ENCODE measurements at places on chromosomes 5 and 9.

DNA sequence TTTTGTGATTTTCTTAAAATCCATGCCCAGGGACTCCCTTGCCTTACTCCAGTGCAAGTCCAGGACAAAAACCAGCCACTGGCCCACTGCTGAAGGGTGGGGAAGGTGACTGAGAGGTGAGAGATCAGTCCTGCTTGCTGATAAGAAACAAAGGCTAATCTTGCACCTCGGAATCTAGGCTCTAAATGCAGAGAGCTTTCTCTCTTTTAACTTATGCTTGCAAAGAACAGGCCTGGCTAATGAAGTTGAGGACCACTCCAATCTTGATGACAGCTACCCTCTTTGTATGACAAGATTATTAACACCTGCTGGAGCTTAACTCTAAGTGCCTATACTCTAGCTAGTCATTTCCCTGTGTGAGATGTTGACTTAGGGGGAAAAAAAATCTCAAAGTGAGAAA, 8.8 kb downstream of the TLE1 start:
- DNase-seq = no peak

- no peak for DNase-seq
Observed at GRCh38 chr9:6782981-6783380, 25.2 kb downstream of the KDM4C start.

- no peak for DNase-seq
Observed at GRCh38 chr9:111621895-111622480, 9.1 kb upstream of the DNAJC25 start.

GRCh38 chr9:33893861-33894260, 76.9 kb downstream of the UBE2R2 start:
- no peak for DNase-seq

DNA sequence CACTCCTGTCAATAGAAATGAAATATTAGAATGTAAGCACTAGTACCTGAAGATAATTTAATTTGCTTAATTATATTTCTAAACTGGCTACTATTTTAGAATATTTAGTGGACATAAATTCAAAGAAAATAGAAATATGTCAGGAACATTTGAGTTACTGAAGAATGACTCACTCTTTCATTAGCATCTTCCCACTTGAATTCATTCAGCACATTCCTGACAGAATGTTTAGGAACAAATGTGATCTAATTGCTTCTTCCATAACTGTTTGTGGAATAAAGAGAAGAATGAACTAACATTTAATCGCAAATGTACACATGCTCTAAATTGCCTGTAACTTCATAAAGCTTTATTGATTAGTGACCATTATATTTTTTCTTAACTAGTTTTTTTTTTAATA, 306.2 kb upstream of the ADAMTSL1 start:
- no peak for DNase-seq

GRCh38 chr5:130350131-130350530, 445.9 kb downstream of the CHSY3 start:
- no peak for DNase-seq

DNA sequence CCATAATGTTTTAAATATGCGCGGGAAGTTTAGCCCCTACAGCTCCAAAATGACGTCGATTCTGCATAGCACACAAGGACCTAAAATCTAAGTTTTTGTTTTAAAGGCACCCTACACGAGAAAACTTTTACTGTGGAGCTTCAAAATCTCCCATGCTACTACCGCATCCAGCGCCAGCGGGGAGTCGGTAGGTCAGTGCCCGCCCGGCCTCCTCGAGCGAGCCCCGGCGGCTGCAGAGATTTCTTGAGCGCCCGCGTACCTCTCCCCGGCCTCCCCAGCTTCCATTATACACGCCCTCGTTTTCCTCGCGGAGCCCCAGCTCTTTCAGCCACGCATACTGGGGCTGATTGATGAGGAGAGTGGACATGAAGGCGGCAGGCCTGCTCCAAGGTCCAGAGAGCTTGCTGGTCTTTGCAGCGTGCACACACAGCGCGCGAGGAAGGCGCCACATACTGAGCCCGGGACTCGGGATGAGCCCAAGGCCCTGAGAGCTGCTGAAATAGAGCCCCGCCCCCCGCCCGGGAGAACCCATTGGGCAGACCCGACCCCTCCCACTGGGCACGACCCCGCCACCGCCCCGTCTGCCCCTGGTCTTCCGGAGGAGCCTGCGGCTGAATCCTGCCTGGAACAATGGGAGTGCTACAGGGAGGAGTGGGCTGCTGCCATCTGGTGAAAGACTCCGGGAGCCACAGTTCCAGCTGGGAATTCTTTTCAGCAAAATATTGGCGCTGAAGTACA, at the start of gene ALDH7A1:
Gene ALDH7A1, minus strand, starts transcription at position 472 of the 738 bp plus-strand sequence. Its CDS starts 21 bp downstream, at position 451.
- peak; percentile 98 for DNase-seq

GRCh38 chr9:68637020-68637419, 68.0 kb upstream of the PIP5K1B start:
- DNase-seq = no peak

DNA sequence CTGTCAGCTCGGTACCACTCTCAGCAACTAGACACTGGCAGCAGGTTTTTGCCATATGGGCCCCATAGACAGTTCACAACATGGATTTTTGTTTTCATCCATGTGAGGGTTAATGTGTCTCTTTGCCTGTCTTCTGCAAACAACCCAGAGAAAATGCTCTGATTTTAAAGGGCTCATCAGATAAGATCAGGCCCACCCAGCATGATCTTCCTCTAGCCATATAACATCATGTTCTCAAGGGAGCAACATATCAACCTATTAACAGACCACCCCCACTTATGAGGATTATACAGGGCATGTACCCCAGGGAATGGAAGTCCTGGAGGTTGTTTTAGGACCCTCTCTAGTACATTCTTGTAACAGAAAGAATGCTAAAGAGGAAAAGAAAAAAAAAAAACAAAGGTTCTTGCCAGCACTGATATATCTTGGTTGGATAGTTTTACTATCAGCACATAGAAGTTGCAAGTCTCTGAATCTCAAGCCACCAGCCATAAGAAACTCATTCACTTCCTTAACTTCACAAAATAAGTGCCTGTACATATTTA, 1015.1 kb downstream of the TLE4 start:
- DNase-seq = no peak

DNA sequence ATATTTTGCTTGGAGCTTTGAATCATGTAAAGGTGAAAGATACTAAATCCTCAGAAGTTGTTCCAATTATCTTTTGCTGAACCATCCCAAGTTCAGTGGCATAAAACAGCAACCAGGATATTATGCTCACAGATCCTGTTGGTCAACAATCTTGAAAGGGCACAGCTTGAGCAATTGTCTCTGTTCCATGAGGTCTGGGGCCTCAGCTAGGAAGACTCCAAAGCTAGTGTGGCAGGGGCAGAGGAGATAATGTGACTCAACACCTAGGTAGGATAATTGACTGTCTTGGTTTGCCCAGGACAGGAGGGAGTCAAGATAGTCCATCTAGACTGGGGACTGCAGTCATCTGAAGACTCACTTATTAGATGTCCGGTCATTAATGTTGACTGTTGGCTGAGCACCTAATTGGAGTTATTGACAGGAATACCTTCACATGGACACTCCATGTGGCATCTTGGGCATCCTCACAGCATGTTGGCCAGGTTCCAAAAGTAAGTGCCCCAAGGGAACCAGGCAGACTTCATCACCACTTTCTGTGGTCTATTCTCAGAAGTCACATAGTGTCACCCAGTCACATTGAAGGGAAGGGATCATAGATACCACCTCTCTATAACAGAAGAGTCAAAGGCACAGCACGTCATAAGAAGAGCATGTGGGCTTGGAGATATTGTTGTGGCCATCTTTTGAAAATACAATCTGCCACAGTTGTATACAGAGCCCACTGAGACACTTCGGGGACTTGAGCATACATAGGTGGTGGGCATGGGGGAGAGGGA, 88.4 kb upstream of the GPBP1 start:
- no peak for DNase-seq

- no peak for DNase-seq
Observed at GRCh38 chr5:75062925-75063531, 10.7 kb upstream of the GCNT4 start.

- no peak for DNase-seq
Observed at GRCh38 chr5:90965110-90965685, 406.6 kb downstream of the ADGRV1 start.

DNA sequence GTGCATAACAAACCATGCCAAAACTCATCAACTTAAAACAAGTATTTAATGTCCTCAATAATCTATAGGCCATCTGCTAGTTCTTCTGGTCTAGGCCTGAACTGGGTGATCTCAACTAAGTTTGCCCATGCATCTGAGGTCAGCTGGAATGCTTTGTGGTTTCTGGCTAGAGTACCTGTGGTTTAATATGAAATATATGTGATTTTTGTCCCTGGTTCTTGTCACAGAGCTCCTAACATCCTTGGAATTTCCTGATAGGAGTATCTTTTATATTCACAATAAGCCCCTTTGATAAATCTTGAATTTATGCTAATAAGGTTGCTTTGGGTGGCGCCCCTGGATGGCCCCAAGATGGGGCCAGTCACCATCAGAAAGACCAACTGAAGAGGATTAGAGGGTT, 535.9 kb downstream of the DNAH5 start:
- DNase-seq = no peak

- no peak for DNase-seq
Observed at GRCh38 chr9:122220673-122221182, 8.0 kb downstream of the LHX6 start.

- no peak for DNase-seq
Observed at GRCh38 chr5:88746438-88746882, 136.5 kb downstream of the MEF2C start.

- no peak for DNase-seq
Observed at GRCh38 chr5:53071298-53071697, 38.3 kb downstream of the MOCS2 start.

DNA sequence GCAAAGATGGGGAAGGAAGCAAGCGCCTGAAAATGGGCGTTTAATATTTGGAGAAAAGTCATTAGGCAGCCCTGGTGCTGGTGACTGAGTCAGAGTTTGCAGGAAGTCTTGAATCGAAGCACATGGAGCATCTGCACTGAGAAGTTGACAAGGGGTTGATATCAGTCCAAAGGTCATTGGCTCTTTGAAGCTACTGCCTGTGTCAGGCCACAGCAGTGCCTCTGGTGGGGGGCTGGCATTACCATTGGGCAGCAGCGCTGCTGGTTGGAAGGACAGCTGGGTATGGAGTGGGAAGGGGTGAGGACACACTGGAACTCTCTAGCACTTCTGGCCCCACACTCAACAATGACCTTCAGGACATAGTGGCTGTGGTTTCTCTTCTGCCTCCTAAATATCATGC, 150.4 kb upstream of the ERCC6L2 start:
- DNase-seq = no peak

GRCh38 chr9:33042473-33042872, 17.4 kb downstream of the DNAJA1 start:
- DNase-seq = no peak

DNA sequence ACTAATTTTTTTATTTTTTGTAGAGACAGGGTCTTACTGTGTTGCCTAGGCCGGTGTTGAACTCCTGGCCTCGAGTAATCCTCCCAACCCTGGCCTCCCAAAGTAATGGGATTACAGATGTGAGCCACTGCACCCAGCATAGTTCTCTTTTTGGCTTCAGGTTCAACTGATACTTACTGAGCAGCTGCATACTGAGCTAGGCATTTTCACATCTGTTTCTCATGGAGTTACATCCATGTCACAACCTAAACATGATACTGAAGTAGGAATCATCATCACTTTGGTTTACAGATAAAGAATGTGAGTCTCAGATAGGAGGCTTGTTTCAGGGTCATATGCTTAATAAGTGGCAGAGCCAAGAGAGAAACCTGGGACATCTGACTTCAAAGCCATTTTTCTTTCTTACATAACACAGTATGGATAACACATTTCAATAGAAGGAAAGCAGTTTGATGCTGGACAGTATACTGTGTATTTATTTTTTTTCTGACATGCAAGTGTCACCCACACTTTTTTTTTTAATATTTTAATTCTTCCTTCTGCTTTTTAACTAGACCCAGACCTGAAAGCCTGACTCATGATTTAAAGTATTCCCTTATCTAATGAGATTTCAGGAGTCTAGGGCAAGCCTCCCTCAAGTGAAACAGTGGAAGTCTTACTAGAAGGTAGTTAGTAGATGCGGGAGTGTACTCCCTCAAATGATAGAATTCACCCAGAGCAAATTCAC, 90.8 kb downstream of the HACD4 start:
- no peak for DNase-seq

DNA sequence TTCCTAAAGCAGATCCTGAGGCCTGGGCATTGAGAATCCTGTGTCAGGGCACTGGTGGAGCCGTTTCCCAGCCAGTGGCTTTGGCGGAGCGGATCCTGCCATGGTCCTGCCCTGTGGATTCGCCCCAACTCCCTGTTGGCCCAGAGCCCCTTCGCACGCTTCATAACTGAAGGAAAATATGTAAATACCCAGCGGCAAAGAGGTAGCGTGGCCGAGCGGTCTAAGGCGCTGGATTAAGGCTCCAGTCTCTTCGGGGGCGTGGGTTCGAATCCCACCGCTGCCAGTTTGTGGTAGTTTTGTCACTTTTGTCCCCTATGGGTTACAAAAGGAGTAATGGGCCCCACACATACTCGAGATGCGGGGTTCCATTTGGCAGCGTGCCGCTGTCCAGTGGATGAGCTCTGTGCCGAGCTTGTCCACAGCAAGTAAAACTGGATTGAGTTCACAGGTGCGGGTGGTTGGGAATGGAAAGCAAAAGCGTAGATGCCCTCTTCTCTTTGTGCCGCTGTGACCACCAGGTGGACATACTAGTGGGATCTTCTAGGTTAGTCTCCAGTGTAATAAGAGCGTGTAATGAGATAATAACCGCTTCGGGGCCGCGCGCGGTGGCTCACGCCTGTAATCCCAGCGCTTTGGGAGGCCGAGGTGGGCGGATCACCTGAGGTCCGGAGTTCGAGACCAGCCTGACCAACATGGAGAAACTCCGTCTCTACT, 17.3 kb downstream of the TRIM7 start:
- peak; percentile 85 for DNase-seq

- DNase-seq = no peak
Observed at GRCh38 chr9:12708562-12709298, 15.5 kb downstream of the TYRP1 start.

GRCh38 chr9:133581513-133582343, 27.5 kb downstream of the FAM163B start:
- no peak for DNase-seq

GRCh38 chr9:116280529-116280928, 126.9 kb downstream of the PAPPA start:
- no peak for DNase-seq

DNA sequence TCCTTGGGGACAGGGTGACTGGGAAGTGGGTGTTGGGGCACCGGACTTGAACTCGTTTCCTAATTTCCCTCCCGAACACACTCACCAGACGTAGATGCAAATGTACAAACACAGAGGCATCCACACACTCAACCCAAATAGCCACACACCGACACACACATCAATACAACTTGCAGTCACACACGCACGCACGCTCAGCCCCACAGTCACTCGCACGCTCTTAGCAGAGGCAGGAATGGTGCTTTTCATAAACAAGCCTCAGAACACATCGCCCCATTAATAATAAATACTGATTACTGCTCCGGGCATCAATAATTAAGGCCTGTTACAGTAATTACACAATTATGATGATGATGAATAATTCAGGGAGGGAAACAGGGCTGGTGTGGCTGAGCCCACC, 5.7 kb downstream of the BARHL1 start:
- no peak for DNase-seq

DNA sequence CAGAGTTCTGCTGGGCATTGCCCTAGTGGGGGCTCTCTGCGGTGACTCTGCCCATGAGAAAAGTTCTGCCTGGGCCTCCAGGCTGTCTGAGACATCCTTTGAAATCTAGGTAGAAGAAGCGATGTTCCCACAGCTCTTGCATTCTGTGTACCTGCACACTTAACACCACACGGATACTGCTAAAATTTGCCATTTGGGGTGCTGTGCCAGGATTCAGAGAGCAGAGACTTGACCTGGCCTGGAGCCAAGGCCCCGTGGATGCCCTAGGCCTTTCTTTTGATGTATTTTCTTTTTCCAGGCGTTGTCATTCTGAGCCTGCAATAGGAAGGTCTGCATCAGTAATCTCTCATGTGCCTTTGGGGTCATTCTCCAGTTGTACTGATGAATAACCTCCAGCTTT, 89.3 kb upstream of the IL12B start:
- no peak for DNase-seq
